ENCODE measurements at places on chromosomes 4 and X. TPM values are rescaled to one million over a fixed set of nuclear protein-coding genes. Genes with fewer than 3 reads are reported as not detected.
A peak's percentile ranks its signal among the peaks of the same experiment; 100 is the strongest.

The HMGN5 gene
- total RNA-seq: 1.2 TPM

The GLOD5 gene
- not detected for total RNA-seq

The RNF113A gene
- total RNA-seq: 27.1 TPM

The PNMA6A gene
- total RNA-seq: 0.38 TPM

The H2BW2 gene
- total RNA-seq: 0.11 TPM

- H3K36me3 ChIP-seq: no peaks in the 10 kb centered on the region
- DNase-seq: no peak
- H3K27ac ChIP-seq: no peak overlapping the region
- H3K27me3 ChIP-seq: no peaks in the 10 kb centered on the region
- no peaks in the 10 kb centered on the region for H3K4me1 ChIP-seq
These were observed 104.7 kb upstream of the KLHL13 start for GRCh38 chrX:118221270-118221669.

GRCh38 chr4:38859501-38859900 is 2.9 kb upstream of the TLR6 start:
- no peaks in the 10 kb centered on the region for H3K27me3 ChIP-seq
- no peak for DNase-seq
- no peak overlapping the region for H3K4me3 ChIP-seq

DNA sequence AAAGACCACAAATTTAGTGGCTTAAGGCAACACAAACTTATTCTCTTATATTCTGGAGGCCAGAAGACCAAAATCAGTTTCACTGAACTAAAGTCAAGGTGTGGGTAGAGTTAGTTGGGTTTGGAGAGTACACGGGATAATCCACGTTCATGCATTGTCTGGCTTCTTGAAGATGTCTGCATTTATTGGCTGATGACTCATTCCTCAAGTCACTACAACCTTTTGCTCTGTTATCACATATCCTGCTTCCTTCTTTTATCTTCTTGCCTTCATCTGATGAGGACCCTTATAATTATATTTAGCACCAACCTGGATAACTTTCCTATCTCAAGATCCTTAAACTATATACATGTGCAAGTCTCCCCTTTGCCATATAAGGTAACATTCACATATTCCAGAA is 590.0 kb downstream of the FSTL5 start:
- H3K4me1 ChIP-seq: no peaks in the 10 kb centered on the region
- no peak overlapping the region for H3K27ac ChIP-seq
- no peaks in the 10 kb centered on the region for H3K27me3 ChIP-seq
- no peak overlapping the region for H3K4me3 ChIP-seq

DNA sequence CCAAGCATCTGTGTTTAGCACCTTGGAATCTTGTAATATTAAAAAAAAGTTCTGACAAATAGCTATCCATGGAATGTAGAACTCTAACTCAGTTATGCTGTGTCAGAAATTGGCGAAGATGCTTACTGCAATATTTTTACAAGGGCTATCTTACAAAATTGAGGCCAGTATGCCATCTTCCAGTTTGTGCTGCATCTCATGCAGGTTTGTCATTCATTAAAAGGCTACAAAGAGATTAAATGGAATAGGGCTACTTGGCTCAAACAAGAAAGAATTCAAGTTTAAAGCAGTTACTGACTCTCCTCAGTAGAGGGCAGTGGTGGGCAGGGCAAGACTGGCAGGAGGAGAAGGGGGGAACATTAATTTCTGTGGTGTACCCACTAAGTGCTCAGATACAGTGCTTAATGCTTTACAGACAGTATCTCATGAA is 66.5 kb downstream of the SHROOM4 start:
- H3K27me3 ChIP-seq: no peaks in the 10 kb centered on the region
- no peak overlapping the region for H3K4me3 ChIP-seq
- no peaks in the 10 kb centered on the region for H3K4me1 ChIP-seq
- no peaks in the 10 kb centered on the region for H3K36me3 ChIP-seq
- H3K27ac ChIP-seq: no peak overlapping the region

DNA sequence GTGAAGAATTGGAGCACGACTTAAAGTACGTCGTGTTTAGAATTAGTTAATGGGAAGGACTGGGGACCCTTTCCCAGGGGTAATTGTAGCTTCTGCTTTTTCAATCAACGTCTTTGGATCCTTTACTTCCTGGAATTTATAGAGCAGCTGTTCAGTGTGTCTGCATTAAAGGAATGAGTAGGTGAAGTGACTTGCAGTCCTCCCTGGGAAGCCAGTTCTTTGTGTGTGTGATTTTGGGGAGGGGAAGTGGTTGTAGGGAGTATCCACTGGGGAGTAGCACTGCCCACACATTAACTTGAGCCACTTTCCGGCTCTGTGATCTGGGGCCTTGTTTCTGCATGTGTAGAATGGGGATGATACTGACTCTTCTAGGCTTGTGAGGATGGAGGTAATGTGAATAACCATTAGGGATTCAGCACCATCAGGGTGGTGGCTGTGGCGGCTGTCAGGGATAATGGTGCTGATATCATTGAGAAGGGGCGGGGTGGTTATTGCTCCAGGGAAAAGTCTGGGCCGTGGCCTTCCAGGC is 54.7 kb downstream of the TMEM131L start:
- no peak for DNase-seq
- no peaks in the 10 kb centered on the region for H3K27me3 ChIP-seq
- peak overlapping the region; percentile 71 for H3K4me3 ChIP-seq
- peaks cover 93% of the 10 kb centered on the region for H3K4me1 ChIP-seq
- peaks cover 53% of the 10 kb centered on the region for H3K36me3 ChIP-seq
- peak overlapping the region; percentile 90 for H3K27ac ChIP-seq

DNA sequence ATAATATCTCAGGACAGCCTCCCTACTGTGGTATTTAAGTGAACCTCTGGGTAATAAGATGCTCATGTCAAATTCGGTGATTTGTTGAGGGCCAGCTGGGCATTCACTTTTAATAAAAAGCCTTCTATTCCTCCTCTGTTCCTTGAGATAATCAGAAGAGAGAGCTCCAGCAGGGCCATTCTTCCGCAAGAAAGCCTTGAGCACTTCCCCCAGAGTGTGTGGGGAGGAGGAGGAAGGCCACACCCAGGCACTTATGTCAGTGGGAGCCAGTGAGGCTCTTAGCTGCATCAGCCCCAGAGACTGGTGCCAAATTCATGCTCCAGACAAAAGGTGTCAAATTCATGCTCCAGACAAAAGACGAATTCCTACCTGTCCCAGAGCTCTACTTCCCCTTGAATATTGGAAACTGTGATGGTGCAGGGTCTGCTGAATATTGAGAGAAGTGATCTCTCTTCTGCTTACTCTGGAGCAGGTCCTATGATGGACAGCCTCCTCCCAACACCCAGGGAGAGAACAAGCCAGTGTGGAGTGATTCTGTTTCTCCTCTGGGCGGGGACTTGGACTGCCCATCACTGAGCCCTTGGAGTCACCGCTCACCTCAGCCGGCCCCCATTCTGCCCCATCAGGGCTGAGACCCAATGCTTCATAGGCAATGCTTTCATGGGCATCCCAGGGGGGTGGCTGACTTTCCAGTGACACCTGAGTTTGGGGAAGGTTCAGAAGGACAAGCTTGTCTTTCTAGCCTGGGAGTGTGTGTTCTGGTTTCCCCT is 68.1 kb downstream of the FHDC1 start:
- H3K27me3 ChIP-seq: peaks cover 2% of the 10 kb centered on the region
- DNase-seq: no peak
- no peak overlapping the region for H3K4me3 ChIP-seq
- H3K36me3 ChIP-seq: peaks cover 2% of the 10 kb centered on the region
- no peak overlapping the region for H3K27ac ChIP-seq
- peaks cover 37% of the 10 kb centered on the region for H3K4me1 ChIP-seq

DNA sequence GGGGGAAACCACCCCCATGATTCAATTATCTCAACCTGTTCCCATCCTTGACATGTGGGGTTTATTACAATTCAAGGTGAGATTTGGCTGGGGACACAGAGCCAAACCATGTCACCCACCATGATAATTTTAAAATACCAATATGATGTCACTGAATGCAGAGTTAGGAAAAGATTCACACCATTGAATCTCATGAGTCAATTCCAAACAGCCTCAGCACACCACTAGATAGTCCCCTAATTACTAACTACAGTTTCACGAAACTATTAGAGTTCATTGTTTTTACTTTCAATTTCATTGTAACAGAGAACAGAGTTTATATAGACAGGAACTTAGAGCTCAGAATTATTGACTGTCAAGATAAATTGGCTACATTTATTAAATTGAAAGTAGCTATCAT is 410.2 kb downstream of the FAM47A start:
- no peaks in the 10 kb centered on the region for H3K36me3 ChIP-seq
- no peaks in the 10 kb centered on the region for H3K4me1 ChIP-seq
- H3K4me3 ChIP-seq: no peak overlapping the region
- DNase-seq: no peak

GRCh38 chr4:25367004-25367621 is 9.9 kb upstream of the ANAPC4 start:
- H3K4me3 ChIP-seq: no peak overlapping the region
- peaks cover 27% of the 10 kb centered on the region for H3K36me3 ChIP-seq
- no peak overlapping the region for H3K27ac ChIP-seq

GRCh38 chr4:87557348-87557747 is 28.2 kb upstream of the SPARCL1 start:
- H3K27ac ChIP-seq: no peak overlapping the region
- peaks cover 7% of the 10 kb centered on the region for H3K4me1 ChIP-seq
- no peaks in the 10 kb centered on the region for H3K36me3 ChIP-seq
- DNase-seq: no peak
- peaks cover 5% of the 10 kb centered on the region for H3K27me3 ChIP-seq
- no peak overlapping the region for H3K4me3 ChIP-seq

DNA sequence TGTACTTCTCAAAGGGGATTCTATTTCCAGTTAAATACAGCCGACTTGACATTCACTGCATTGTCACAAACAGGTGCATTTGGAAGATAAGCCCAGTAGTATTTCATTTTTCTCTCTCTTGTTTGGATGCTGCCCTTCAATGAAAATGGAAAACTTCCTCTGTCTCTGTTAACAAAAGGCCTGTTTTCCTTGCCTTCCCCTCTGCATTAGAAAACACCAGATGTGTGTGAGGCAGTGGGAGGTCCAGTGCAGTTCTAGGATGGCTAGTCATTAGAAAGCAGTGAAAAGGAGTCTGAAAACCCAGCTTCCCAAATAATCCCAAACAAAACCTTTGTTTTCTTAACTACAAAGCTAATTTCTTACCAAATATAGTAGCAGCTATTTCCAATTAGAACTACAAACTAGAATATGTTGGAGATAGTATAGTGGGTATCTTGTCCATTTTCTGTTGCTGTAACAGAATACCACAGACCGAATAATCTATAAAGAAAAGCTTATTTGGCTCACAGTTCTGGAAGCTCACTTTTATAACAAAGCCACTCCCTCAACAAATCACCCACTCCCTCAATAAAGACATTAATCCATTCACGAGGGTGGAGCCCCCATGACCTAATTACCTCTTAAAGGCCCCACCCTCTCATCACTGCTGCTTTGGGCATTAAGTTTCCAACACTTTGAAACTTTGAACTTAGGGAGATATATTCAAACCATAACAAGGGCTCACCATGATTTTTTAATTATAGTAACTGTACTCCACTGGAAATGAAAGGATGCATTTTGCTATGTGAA is 452.1 kb upstream of the RPS6KA3 start:
- no peak overlapping the region for H3K27ac ChIP-seq
- H3K4me3 ChIP-seq: no peak overlapping the region
- H3K4me1 ChIP-seq: no peaks in the 10 kb centered on the region
- no peaks in the 10 kb centered on the region for H3K27me3 ChIP-seq
- no peak for DNase-seq
- no peaks in the 10 kb centered on the region for H3K36me3 ChIP-seq

DNA sequence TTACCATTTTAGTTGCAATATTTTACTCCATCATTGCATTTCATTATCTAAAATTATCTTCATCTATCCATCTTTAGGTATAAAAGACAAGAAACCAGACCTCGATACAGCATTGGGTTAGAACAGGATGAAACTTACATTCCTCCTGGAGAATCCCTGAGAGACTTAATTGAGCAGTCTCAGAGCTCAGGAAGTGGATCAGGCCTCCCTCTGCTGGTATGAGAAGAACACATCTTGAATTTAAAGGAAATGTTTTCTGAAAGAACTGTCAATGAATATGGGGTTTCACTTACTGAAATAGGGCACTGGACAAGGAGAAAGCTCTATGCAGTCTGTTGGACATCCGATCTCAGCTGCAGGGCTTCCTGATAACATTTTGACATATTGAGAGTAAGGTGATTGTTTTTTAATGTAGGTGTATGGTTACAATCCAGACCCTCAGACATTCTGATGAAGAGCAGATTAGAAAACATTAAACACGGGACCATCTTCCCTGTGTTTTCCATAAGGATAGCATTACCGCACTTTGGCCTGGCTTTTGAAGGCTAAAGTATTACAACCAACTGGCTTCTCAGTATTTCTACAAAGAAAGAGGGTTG is 367.2 kb downstream of the BMPR1B start:
- peaks cover 3% of the 10 kb centered on the region for H3K4me1 ChIP-seq

DNA sequence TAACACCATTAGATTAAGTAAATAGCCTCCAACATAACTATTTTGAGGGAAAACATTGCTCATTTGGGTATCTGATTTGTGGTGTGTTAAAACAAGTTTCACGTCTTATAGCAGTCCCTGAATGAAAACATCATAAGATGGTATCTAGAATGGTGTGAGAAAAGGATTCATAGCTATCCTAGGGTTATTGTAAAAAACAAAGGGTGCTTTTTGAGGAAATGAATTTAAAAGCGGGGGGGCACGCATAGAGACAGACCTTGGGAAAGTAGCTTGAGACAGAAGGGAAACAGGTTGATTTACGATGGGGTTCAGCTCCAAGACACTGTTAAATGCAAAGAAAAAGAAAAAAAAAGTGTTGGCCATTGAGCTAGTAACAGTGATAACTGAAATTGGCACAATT is 768 bp upstream of the CXCL10 start:
- no peak for DNase-seq
- H3K27ac ChIP-seq: no peak overlapping the region

DNA sequence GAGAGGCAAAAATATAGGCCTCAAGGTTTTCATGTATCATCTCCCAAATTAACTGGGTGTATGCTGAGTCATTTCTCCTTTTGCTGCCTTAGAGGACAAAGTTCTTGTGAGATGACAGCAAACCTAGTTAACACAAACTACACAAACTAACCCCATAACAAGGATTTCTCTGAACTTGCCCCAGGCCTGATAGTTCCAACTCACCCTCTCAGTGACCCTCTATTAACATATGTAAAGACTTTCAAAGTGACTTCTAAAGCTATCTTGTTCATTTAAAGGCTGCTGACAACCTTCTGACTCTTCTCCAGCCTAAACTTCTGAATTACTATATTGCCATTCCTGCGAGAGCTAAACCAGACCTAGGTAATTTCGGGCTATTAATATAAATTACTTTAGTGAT is 43.2 kb upstream of the CCDC149 start:
- H3K4me3 ChIP-seq: no peak overlapping the region
- H3K27me3 ChIP-seq: peaks cover 8% of the 10 kb centered on the region
- H3K4me1 ChIP-seq: no peaks in the 10 kb centered on the region
- DNase-seq: no peak
- no peak overlapping the region for H3K27ac ChIP-seq

GRCh38 chrX:136246201-136246600 is 5.0 kb downstream of the MAP7D3 start:
- peaks cover 38% of the 10 kb centered on the region for H3K36me3 ChIP-seq
- H3K27ac ChIP-seq: no peak overlapping the region
- no peak overlapping the region for H3K4me3 ChIP-seq
- DNase-seq: no peak
- H3K4me1 ChIP-seq: peaks cover 3% of the 10 kb centered on the region
